ENCODE measurements at places on chromosomes 1 and 21.
A peak's percentile ranks its signal among the peaks of the same experiment; 100 is the strongest.

DNA sequence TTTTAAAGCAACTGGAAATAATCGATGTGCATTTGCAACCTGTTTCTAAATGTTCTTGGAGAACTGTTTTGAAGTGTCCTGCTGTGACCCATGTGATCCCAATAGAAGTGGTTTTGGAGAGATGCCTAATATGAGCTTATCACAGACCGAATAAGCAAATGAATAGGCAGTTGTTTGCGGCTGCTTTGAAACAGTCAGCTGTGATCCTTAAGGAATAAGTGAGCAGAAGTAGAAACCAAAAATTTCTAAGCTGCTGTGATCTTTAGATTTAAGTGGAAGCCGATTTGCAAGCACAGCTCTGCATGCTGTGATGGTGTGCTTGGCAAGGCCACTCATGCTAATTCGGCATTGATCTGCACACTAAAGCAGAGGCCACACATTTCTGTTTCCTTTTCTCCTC, 329.5 kb upstream of the DUSP10 start:
- no peak for DNase-seq

- DNase-seq, result no peak
Observed at GRCh38 chr1:246734866-246735265, 10.7 kb downstream of the SCCPDH start.

DNA sequence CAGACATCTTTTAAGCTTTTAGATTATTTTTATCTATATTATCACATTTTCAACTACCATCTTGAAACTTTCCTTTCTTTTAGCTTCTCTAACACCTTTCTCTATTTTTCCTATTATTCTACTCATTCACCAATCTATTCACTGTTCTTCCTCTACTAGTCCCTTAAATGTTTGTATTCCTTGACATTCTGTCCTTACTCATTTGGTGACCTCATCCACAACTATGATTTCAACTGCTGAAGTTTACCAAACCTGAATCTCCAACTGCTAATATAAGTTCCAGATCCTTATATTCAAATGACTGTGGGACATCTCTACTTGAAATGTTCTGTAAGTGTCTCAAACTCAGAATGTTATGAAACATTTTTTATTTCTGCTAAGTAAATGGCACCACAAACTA, 49.2 kb downstream of the TUT4 start:
- DNase-seq, result no peak

DNA sequence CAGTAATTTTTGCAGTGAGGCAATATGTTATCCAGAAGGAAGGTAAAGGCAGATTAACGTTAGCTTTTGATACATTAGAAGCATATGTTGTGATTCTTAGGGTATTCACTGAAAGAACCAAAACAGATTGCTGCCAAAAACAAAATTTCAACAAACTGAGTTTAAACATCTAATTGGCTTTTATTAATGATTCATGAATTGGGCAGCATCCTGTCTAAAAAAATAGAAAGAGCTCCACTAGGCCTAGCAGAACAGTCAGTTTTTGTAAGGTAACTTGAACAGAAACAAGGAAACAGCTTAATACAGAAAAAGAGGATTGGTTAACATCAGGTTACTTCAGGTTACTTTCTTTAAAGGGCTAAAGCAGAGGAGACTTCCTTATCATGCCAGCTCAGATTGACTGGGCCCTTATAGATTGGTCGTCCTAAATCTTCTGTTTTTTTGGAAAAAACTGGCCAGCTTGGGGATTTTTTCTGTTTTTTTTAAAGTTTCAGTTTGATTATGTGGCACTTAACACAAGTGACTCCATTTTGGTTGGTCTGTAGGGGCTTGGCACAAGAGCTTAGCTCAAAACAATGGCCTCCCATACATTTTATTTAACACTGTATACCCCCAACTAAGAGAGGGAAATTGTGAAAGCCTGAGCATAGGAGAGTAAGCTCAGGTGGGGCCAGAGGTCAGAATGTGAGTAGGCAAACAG, 36.8 kb upstream of the GALNT2 start:
- no peak for DNase-seq

GRCh38 chr1:3119725-3120124, 50.7 kb downstream of the PRDM16 start:
- DNase-seq, result no peak

DNA sequence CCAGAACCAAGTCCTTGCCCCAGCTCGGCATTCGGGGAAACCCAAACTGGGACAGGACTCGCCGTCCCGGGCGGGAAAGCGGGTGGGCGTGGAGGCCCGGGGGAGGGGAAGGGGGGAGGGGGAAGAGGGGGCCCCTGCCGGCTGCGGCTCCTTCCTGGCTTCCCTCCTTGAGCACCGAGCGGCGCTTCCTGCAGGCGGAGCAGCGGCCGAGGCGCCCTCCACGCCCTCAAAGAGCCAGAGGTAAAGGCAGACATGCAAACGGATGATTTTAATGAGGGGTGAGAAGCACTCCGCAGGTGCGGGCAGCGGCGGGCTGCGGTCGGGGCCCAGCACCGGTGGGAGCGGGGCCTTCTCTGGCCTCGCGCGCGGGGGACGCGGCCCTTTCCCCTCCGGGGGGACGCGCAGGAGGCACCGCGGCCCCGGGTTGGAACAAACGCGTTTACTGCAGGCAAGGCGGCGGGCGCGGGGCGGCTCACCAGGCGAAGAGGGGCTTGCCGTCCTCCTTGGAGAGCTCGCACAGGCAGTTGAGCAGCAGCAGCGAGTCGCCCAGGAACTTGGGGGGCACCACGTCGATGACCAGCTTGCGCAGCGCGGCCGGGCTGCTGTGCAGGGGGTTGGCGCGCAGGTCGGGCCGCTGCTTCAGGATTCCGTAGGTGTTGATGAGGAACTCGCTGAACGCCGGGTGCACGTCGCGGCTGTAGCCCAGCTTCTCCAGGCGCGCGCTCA, 5.7 kb upstream of the FTCD start:
- DNase-seq, result no peak

GRCh38 chr1:84913555-84913892, 20.5 kb upstream of the LPAR3 start:
- DNase-seq, result no peak

- DNase-seq, result no peak
Observed at GRCh38 chr1:212727386-212728181, 27.9 kb upstream of the BATF3 start.

- DNase-seq, result no peak
Observed at GRCh38 chr1:28135371-28136168, 40.9 kb downstream of the PTAFR start.

- no peak for DNase-seq
Observed at GRCh38 chr1:110707232-110707631, 32.5 kb upstream of the KCNA3 start.

DNA sequence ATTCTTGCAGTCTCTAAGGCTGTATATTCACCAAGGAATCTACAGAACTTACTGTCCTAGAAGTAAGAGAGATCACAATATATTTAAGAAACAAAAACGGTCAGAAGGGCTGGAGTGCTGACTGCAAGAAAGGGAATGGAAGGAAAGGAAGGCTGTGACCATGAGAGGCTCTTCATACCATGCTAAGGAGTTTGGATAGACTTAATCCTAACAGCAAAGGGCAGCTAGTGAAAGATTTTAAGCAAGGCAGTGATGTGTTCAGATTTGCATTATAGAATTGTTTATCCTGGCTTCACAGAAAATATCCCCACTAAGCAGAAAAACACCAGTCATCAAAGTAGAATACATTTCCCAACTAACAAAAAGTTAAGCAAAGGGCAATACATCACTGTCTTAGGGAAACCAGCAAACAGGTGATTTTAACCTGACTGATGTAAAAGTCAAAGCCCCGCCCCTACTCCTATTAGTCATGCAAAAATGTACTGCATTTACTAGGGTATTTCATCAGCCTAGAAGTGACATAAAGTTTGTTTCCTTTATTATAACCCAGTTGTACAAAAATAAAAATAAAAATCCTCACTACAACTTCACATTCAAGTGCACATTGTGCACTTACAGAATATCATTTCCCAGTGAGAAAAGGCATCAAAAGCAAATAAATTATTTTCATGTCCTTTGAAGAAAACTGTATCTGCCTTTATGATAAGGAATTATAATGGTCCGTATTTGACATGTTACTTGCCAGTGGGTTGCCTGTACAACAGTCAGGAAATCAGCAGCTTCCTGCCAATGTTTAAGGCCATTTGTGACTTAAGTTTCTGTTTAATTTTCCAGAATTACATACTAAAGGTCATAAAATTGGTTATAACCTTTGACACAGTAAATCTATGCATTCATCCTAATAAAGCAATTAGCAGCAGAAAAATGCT, 17.2 kb downstream of the JAK1 start:
- DNase-seq, result no peak

DNA sequence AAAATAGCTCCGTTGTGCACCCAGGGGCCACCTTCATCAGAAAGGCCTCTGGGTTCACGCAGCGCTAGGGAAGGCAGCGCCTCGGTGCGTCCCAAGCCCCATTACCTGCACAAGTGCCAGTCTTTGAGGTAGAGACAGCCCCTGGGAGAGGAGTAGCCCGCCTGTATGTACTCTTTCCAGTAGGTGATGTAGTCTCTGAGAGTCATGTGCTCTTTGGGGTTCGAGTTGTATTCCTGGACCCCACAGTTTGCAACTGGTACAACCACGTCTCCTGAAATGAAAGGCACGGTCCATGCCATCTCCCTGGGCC, 601 bp downstream of the JMJD4 start:
- no peak for DNase-seq

GRCh38 chr21:42941696-42942085, 16.3 kb upstream of the ERVH48-1 start:
- DNase-seq, result no peak

DNA sequence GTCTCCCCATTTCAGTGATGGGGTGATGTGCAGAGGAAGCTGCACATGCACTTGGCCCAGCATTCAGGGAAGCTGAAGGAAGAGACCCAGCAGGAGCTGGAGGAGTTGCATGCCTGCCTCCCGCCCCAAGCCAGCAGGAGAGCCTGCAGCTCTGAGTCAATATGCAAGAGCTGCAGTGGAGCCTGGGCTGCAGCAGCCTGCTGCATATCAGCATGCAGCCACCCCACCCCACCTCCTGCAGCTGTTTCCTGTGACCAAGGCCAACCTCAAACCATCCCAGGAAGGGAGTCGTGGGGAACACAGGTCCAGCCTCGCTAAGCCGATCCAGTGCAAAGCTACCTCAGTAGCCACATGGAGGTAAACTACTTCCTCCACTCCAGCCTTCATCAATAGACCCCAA, 18.9 kb downstream of the AGT start:
- no peak for DNase-seq

DNA sequence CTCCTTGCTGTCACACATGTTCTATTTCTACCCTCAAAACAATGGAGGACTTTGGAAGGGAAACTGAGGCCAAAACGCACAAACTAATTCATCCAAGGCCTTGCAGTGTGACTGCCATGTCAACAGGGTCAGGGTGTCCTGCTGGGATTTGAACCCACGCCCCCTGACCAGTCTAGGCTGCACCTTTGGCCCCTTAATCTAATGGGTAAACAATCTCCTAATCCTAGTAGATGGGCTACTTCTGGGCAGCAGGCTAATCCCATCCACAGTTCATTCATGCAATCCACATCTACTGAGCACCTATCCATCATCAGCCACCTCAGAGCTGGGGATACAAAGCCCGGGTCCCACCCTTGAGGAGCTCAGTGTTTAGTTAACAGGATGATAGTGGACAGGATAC, 17.0 kb upstream of the LEFTY2 start:
- no peak for DNase-seq

- no peak for DNase-seq
Observed at GRCh38 chr1:20139776-20140612, 871 bp downstream of the PLA2G2F start.

- peak; percentile 42 for DNase-seq
Observed at GRCh38 chr1:183655562-183656075, 2.5 kb upstream of the APOBEC4 start.

DNA sequence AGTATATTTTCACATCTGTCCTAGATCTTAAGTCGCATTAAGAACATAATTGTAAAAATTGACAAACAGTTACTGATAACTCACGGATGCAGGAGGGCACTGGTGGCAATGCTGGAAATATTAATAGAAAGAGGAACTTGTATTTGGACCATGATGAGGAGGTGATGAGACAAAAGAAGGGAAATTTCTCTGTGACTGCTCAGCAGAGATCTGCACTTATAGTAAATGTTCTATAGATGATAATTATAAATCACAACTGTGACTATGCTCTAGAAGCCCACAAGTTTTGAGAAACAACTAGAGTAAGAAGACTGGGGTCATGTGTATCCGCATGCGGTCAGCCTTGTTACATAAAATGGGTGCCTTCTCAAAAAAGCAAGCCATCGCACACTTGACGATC, 8.7 kb upstream of the DUSP12 start:
- no peak for DNase-seq

- no peak for DNase-seq
Observed at GRCh38 chr1:191508239-191508638, 650.0 kb upstream of the RGS18 start.

DNA sequence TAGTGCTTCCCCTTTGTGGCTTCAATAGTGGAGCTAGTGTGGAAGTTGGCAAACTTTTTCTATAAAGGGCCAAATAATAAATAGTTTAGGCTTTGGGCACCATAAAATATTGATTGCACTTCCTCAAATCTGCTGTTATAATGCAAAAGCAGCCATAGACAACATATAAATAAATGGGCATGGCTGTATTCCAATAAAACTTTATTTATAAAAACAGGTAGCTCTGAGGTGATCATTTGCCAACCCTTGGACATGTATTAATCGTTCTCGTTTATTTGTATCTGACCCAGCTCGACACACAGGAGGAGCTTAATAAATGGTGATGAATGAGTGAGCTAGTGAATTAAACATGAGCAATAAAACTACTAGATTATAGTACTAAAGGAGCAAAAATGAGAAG, 13.3 kb downstream of the KAZN start:
- no peak for DNase-seq

GRCh38 chr1:230922620-230923019, 54.3 kb upstream of the C1orf198 start:
- no peak for DNase-seq

DNA sequence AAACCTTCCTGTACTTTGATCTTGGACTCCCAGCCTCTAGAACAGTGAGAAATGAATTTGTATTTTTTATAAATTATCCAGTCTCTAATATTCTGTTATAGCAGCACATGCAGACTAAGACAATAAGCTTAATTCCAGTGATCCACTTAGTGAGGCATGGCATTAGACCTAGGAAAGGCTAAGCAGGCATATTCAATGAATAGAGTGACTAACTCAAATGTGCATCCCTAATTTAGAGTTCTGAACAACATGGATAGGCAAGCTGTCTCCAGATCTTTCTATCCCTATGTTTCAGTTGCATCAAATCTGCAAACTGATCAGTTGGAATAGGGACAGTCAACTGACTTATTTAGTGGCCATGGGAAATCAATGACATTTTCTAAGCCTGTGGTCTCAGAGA, 4.3 kb upstream of the ERICH3 start:
- DNase-seq, result no peak

- no peak for DNase-seq
Observed at GRCh38 chr1:220353229-220354012, 81.2 kb upstream of the RAB3GAP2 start.

DNA sequence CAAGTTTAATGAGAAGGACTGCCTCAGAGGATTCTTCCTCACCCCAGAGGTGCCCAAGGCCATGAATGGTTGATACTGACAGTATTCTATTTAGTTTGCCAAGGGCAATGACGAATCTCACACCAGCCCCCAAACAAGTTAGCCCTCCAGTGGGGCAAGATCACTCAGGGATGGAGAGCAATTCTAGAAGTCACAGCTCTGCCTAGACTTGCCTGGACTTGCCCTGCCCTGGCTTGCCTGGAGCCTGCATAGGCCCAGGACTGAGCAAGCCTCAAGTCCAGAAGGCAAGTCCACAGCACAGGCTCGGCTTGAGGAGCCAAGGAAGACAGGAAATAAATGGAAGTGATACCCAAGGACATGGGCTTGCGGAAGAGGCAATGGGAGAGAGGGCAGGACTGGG, 39.5 kb upstream of the RGS16 start:
- no peak for DNase-seq

- no peak for DNase-seq
Observed at GRCh38 chr1:45669859-45670655, 16.3 kb downstream of the GPBP1L1 start.
